ENCODE measurements at places on chromosomes 3 and 15.

DNA sequence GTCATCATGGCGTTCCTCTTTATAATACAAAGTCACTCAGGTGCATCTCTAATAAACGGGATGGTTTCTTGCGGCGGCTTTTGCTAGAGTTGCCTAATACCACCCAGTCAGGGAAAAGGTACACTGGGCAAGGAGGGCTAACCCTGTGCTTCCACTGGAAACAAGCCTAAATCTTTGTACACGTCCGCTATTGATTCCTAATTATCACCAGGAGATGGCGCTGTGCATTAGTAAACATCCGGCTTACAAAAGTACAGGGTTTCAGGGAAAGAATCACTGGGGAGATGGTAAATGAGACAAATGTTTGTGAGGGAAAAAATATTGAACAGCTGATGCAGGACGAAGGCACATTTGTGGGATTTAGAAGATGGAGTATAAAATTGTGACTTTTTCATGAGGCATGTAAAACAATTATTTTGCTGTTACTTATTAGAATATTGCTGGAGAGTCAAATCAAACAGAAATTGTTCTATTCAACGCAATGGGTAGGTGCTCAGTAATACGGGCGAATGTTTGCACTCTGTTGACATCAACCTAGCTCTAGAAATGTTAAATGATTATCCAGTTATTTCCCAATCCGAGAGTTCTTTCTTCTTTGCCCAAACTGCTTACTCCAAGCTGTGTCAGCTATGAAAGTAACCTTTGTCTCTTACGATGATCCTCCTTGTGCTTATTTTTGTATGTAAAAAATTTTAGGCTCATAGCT is 50.6 kb downstream of the GMNC start:
- DNase-seq: peak; percentile 36

DNA sequence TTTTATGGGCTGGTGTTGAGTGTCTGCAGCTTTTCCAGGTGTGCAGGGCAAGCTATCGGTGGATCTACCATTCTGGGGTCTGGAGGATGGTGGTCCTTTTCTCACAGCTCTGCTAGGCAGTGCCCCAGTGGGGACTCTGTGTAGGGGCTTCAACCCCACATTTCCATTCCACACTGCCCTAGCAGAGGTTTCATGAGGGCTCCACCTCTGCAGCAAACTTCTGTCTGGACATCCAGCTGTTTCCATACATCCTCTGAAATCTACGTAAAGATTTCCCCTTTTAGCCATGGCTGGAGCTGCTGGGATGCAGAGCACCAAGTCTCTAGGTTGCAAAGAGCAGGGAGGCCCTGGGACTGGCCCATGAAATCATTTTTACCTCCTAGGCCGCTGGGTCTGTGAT is 11.6 kb downstream of the RFX7 start:
- DNase-seq: no peak

- DNase-seq: no peak
Measured at GRCh38 chr15:49031804-49032203, 14.4 kb downstream of the SECISBP2L start.

DNA sequence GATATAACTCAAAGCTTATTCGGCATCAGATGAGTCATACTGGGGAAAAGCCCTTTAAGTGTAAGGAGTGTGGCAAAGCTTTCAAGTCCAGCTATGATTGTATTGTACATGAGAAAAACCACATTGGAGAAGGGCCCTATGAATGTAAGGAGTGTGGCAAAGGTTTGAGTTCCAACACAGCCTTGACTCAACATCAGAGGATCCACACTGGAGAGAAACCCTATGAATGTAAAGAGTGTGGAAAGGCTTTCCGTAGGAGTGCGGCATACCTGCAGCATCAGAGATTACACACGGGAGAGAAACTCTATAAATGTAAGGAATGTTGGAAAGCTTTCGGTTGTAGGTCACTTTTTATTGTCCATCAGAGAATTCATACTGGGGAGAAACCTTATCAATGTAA is 7.5 kb downstream of the ZNF621 start:
- no peak for DNase-seq

DNA sequence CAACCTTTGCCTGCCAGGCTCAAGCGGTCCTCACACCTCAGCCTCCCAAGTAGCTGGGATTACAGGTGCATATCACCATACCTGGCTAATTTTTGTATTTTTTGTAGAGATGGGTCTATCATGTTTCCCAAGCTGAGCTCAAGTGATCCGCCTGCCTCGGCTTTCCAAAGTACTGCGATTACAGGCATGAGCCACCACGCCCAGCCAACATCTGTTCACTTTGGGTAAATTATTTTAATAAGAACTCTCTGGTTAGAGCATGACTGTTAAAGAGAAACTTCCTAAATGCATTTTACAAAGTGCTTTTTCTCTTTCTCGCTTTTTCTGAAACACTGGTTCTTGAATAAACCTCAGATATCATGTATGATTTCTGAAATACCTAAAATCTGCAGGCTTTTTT is 172.5 kb downstream of the PTPRG start:
- no peak for DNase-seq

DNA sequence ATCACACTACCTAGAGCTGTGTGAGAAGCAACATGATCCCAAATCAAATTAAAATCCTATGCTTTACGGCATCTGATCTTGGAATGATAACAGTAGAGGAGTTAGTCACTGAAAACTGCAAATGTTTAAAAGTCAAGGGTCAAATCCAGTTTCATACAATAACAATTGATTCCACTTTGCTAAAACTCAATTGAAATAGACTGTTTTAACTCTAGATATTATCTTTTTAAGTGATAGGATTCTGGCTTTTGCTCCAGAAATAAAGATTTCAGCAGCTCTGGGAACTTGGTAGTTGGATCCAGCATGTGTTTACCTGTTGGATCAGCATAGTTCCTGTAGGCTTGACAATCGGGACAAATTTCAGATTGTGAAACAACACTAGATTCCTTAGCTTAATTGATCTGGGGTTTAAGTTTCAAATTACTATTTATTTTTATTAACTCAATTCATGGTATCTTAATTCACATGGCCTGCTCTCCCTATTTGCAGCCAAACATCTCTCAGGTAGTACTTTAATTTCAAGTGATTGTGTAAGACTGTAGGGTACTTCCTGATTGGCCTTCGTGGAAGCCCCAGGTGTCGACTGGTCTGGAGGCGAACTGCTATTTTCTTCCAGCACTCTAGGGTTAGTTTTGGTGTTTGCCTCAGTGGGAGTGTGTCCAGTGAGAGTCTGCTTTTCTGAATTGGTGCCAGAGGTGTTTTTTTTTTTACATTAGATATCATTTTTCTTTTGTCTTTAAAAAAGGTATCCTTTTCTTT is 16.6 kb downstream of the NFKBIZ start:
- DNase-seq: no peak
